ENCODE measurements at places on chromosomes 16 and 17.

GRCh38 chr16:88965411-88965810 is 11.6 kb downstream of the CBFA2T3 start:
- DNase-seq, result no peak

GRCh38 chr17:74454197-74455024 is 12.0 kb upstream of the CD300A start:
- no peak for DNase-seq

GRCh38 chr17:80891397-80892018 is 100.1 kb upstream of the CHMP6 start:
- no peak for DNase-seq

DNA sequence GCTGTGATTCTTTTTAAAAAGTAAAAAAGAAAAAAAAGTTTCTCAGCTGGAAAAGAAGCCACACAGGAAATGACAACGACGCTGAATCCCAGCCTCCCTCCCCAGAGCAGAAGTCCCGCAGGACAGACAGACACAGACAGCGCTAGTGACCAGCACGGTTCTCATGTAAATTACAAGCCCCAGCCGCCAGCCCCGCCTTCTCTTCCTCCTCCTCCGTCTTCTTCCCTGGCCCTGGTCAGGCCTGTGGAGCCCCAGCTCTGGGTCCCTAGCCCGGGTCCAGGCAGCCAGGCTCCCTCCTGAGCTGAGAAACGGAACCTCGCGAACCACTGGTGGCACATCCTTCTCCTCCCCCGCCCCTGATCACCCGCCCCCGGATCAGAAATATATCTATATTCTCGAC is 7.0 kb upstream of the IL17C start:
- DNase-seq, result no peak

DNA sequence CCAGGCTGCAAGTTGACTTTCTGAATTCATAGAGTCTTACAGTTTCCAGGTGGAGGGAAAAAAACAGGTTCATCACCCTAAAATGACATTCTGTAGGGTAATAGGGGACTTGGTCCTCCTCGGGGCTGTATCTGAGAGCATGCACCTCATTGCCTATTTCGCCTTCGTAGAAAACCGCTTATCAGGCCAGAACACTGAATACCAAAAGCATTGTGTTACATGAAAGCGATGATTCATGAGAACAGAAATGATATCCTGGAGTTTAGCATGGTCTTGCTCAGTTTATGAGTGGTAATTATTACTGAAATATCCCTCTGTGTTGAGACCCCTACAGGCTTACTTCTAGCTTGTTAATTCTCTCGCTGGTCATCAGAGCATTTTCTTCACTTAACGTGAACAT is 61.4 kb upstream of the ARHGAP44 start:
- no peak for DNase-seq

- no peak for DNase-seq
These were observed 197.3 kb upstream of the SDK2 start for GRCh38 chr17:73841431-73842060.

GRCh38 chr17:28916302-28916934 is 13.5 kb upstream of the DHRS13 start:
- no peak for DNase-seq

- no peak for DNase-seq
These were observed 21.4 kb downstream of the TRIM16 start for GRCh38 chr17:15662681-15663080.
